Hematopoietic multipotent progenitor cell (in vitro differentiated cells): ENCODE measurements at places on chromosomes 2 and 18. TPM values are rescaled to one million over a fixed set of nuclear protein-coding genes. Genes with fewer than 3 reads are reported as not detected.
A peak's percentile ranks its signal among the peaks of the same experiment; 100 is the strongest.

DNA sequence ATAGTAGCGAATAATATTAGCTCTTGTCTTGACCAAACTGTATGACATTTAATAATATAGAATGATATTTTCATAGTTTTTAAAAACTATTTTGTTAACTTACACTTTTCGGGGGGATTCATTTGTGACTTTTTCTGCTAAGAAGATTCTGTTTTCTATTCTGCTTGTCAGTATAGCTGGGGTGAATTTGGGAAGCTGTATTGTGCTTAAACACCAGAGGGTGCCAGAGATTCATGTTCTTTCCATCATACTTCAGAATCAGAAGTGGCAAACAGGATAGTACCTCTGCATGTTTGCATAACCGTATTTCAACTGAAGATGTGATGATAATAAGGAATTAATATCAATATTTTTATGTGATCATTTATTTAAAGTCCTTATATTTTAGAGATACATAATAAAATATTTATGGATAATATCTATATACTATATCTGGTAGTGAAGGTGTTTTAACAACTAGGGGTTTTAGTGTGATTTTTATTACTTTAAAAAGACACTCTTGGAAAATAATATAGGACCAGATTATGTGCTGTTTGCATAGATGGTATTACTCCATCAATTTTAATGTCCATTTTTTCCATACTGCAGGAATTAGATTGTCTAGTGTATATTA is 81.0 kb downstream of the TAF4B start:
- DNase-seq, result peak; percentile 43

The IL18R1 gene
- total RNA-seq, result 1.3 TPM

DNA sequence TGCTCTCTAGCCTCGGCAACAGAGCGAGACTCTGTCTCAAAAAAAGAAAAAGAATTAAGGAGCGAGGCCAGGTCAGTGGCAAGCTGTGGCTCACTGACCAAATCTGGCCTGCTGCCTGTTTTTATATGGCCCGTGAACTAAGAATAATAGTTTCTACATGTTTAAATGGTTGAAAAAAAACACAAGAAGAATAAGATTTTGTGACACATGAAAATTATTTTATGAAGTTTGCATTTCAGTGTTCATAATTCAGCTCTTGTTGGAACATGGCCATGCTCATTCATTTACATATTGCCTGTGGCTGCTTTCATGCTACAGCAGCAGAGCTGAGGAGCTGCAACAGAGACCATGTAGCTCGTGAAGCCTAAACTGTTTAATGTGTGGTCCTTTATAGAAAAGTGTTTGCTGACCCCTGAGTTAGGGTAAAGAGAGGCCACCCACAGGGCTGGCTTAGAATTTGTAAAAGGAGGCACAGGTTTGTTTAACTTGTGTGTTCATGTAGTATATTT is 59.5 kb downstream of the MFSD6 start:
- DNase-seq, result no peak

DNA sequence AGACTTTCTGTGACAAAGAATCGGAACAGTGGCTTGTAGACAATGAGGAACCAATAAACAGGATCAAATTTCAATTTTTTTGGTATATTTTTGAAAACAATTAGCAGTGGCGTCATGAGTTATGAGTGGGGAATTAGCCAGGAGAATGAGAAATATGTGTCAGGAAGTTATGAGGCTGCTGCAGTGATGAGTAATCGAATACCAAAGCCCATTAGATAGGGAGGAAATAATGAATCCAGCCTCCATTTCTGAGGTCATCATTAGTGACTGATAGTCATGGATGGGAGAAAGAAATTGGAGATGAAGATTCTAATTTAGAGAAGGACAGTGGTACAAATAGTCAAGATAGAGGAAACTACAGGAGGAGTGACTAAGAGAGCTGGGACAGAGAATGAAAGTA is 673.1 kb upstream of the VRK2 start:
- DNase-seq, result no peak

The ZAP70 gene
- 19.1 TPM for total RNA-seq

DNA sequence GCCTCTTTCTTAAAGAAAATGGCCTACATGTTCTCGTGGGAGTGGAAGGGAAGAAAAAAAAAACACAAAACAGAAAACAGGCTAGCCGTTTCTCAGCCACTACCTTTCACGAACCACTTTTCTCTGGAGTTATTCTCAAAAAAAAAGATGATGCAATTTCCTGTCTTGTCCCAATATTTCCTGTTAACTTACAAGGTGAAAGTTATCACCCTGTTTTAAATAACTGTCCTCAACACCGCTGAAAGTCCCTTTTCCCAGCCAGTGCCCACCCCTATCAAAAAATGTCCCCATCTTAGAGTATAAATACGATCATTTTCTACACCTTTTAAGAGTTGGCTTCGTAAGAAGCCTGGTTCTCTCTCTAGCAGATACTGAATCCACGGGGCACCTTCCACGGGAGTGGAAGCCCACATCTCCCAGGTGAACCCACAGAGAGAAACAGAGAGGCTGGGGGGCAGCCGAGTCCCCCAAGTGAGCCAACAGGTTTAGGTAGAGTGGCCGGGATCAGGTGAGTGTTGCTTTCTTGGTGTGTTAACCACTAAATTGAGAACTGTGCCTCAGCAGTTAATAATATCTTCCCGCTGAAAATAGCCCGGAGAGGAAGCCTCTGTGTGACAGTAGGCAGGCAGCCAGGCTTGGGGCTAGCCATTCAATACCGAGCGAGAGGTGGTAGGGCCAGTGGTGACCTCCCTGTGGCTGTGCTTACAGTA is 15.9 kb downstream of the SMAD7 start:
- no peak for DNase-seq

DNA sequence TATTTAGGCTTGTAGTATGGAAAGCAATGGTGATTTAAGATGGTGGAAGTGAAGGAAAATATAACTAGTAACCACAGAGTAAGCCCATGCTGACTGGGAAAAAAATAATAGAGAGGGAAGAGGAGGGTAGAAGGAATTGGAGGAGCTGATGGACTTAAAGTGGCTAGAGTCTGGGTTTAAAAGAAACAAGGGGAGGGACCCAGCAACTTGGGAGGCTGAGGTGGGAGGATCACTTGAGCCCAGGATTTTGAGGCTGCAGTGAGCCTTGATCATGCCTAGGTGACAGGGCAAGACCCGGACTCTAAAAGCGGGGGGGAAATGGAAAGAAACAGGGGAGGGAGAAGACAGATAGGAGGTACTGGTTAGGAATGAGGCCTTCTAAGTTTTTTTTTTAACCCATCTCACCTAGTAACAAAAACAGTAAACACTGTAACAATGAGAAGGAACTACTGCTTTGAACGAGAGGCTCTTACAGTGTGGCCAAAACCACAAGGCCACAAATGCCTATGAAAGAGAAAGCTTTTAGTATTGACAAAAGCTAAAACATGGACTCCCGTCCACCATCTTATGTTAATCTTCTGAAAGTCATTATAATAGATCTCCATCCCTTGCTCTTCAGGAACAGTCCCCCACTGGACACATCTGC is 26.6 kb downstream of the METTL8 start:
- peak; percentile 66 for DNase-seq

GRCh38 chr2:216159646-216160045 is 50.5 kb downstream of the XRCC5 start:
- DNase-seq, result no peak

GRCh38 chr18:32349728-32350395 is 120.8 kb downstream of the GAREM1 start:
- DNase-seq, result no peak

GRCh38 chr18:76757335-76757734 is 65.0 kb upstream of the ZNF236 start:
- no peak for DNase-seq

DNA sequence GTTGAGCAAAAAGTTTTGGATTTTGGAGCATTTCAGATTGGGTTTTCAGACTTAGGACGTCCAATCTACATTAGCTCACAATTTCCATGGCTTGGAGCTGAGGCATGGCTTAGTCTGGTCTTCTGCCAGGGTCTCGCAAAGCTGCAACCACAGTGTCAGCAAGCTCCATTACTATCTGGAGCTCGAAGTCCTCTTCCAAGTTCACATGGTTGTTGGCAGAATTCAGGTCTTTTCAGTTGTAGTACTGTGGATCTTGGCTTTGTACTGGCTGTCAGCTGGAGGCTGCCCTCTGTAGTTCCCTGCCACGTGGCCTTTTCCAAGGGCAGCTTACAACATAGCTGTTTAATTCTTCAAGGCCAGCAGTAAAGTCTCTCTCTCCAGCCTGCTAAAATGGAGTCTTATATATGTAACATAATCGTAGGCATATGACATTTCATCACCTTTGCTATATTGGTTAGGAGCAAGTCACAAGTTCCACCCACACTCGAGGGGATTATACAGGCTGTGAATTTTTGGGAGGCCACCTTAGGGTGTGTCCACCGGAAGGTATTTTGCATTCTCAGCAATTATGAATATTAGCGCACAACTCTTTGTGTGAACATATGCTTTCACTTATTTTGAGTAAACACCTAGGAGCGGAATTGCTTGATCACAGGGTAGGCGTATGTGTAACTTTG is 41.5 kb upstream of the EPC2 start:
- no peak for DNase-seq

The ERBB4 gene
- total RNA-seq, result not detected

The SKOR2 gene
- total RNA-seq, result not detected

The ELOA2 gene
- not detected for total RNA-seq

The DLX1 gene
- total RNA-seq, result not detected

The ATP6V1B1 gene
- total RNA-seq, result not detected

DNA sequence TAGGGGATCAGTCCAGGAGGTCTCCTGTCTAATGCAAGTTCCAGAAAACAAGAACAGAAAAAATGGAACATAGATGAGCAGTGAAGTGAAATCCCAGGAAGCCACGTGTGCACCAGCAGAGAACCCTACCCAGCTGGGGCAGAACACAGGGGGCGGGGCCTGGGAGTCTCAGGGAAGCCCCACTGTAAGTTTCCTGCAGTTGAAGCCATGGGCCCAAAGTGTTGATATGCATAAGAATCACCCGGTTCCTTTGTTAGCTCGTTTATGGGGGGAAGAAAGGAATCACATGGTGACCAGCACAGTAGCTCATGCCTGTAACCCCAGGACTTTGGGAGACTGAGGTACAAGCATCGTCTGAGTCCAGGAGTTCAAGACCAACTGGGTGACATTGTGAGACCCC is 131.3 kb downstream of the INO80D start:
- no peak for DNase-seq

GRCh38 chr18:48797841-48798255 is 152.9 kb downstream of the SMAD7 start:
- no peak for DNase-seq

GRCh38 chr2:178114462-178114861 is 2.2 kb downstream of the RBM45 start:
- no peak for DNase-seq

GRCh38 chr2:141063406-141063805 is 1067.4 kb downstream of the LRP1B start:
- no peak for DNase-seq

The COBLL1 gene
- 10.2 TPM for total RNA-seq

DNA sequence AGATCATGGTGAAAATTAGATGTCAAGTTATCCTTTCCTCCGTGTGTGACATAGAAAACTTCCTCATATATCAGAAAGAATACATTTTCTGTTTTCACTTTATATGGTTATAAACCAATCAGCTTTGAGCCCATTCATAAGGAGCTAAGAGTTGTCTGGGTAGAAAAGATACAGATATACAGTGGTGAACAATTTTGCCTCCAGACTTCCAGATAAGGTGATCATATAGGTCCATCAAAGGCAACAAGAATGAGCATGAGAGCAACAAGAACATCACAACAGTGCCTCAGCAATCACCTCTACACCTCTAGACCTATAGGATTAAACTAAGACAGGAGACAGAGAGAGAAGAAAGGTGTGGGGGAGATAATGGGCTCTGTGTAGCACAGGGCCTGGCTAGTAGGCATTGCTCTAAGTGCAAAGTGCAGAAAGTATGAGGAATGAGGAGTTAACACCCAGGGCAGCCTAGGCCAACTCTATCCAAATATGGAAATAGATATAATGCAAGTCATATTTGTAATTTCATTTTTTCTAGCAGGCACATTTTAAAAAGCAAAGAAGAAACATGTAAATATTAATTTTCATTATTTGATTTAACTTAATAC is 8.3 kb downstream of the TNP1 start:
- no peak for DNase-seq

The TRIM54 gene
- under 0.01 TPM for total RNA-seq

The RMDN2 gene
- 1.1 TPM for total RNA-seq

The PTPRN gene
- under 0.01 TPM for total RNA-seq

GRCh38 chr2:205566606-205567168 is 115.6 kb upstream of the NRP2 start:
- DNase-seq, result no peak

GRCh38 chr18:60809937-60810336 is 437.4 kb upstream of the MC4R start:
- DNase-seq, result no peak

DNA sequence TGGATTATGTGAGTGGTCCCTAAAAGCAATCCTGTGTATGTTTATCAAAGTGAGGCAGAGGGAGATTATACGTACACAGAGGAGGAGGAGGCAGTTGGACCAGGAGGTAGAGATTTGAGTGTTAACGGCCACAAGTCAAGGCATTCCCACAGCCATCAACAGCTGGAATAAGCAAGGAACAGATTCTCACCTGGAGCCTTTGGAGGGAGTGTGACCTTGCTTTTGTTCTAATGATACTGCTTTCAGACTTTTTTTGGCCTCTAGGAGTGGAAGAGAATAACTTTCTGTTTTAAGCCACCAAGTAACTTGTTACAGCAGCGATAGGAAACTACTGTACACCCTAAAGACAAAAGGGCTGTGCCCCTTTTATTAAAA is 18.1 kb downstream of the LCLAT1 start:
- DNase-seq, result no peak

DNA sequence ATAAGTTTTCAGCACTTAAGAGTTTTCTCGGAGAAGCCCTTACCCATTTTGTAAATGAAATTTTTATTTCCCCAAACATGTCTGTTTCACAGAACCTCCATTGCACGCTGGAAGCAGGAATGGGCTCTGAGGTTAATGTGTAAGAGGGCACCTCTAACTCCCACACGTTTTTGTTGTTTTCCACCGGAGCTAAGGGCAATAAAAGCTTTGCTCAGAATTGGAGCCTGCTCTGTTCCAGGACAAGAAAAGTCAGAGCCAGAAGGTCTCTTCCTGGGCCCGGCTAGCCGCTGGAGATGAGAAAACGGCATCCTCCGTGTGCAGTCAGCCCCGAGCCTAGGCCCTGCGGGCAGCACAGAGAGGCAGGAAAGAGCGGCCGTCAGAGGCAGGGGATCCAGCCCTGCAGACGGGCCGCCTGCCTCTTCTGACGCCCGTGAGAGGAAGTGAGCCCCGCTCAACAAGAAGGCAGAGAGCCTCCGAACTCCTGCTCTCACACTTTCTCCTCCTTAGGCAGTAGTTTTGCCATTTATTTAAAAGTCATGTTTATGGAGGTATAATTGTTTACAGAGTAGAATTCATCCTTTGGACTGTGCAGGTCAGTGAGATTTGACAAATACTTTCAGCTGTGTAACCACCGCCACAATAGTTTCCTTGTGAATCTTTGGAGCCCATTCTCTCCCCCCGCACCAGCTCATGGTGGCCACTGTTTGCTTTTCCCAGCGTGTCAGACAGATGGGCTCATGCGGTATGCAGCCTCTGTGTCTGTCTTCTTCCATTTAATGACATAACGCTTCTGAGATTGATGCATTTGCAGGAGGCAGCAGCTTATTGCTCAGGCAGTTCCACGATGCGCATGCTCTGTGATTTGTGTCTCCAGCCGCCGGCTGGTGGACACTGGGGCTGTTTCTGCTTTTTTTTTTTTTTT is 117.3 kb downstream of the GALR1 start:
- DNase-seq, result no peak

The IMPA2 gene
- total RNA-seq, result 83.7 TPM
